ENCODE measurements at places on chromosomes 1 and 21.

GRCh38 chr1:200530623-200531261 is 89.8 kb downstream of the KIF14 start:
- no peak for DNase-seq

- no peak for DNase-seq
These were observed 31.5 kb downstream of the HLCS start for GRCh38 chr21:36934864-36935420.

DNA sequence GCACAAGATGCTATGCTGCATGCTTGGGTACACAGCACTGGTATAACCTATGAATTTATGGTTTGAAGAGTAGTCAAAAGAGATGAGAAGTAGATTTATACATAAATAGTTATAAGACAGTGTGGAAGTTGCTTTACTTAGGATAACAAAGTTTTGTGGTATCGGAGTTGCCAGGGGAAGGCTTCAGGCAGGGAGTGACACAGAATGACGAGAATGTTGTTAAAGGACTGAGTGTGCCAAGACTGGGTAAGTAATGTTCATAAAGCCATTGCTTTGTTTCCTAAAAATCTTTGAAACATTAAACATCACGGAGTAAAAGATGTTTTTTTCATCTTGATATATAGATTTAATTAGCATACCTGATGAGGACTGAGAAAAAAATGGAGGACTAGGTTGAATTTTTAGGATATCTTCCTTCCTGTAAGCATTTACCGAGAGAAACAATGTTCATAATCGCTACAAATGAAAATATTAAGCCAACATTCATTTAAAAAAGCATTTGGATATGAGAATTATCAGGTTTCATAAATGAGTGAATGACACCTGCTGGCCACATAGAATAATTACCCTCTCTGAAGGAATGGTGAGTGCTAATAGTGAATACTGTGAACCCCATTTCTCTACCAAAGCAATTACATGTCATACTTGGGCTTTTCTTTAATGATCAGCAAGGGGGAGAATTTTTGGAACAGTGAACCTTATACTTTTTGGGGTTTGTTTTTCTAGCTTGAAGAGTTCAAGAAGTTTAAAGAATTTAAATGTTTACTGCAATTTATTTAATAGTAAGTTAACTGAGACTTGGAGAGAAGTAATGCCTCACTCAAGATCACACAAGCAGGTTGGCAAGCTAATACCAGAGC is 28.4 kb downstream of the EXTL2 start:
- no peak for DNase-seq

DNA sequence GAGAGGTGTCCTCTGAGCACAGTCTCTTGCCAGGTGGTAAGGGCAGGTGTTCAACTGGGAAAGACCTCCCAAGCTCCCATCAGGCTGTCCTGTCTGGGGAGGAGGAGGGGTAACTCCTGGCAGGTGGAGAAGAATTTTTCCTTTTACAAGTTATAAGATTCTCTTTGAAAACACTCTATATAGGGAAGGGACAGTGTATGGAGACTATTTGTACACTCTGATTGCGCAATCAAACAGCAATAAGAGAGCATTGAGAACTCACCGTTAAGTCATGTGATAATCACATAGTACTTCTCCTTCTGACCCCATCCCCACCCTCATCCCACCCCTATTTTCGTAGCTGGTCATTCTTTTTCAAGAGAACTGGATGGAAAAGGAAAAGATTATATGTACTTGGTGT is 179.3 kb upstream of the ZNF644 start:
- no peak for DNase-seq

DNA sequence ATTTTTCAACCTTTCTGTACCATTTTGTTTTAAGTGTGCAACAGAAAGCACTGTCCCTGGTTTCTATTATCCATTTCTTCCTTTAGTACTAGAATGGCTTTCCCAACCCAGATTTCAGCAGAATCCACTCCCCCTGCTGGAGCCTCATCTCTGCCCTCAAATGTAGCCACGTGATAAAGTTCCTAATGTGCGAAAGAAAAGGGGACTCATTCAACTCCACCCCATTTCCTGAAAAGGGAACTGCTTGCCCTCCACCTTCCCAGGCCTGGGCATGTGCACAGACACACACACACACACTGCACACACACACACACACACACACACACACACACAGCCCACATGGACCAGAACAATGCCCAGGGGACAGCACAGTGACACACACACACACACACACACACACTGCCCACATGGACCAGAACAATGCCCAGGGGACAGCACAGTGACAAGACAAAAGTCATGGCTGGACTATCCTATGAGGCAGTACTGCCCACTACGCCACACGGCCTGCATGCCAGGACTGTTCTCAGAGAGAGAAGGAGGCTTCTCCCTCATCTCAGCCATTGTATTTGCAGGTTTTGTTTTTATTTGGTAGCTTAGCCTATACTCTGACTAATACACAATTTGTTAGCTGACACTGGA is 33.2 kb downstream of the PACC1 start:
- no peak for DNase-seq

GRCh38 chr21:26138615-26139257 is 31.8 kb downstream of the APP start:
- DNase-seq = no peak

All from activated CD8-positive, alpha-beta memory T cell treated with anti-CD3 and anti-CD28 coated beads for 48 hours (primary cell).